Cerebellar cortex (tissue), 1 donor: ENCODE measurements at places on chromosomes 7 and 10.

- DNase-seq = peak; percentile 51
These were observed at the start of gene DENND2A for GRCh38 chr7:140640727-140641523. DENND2A (minus strand) TSS chr7:140640813; CDS start chr7:140602397, 38,416 bp downstream.

DNA sequence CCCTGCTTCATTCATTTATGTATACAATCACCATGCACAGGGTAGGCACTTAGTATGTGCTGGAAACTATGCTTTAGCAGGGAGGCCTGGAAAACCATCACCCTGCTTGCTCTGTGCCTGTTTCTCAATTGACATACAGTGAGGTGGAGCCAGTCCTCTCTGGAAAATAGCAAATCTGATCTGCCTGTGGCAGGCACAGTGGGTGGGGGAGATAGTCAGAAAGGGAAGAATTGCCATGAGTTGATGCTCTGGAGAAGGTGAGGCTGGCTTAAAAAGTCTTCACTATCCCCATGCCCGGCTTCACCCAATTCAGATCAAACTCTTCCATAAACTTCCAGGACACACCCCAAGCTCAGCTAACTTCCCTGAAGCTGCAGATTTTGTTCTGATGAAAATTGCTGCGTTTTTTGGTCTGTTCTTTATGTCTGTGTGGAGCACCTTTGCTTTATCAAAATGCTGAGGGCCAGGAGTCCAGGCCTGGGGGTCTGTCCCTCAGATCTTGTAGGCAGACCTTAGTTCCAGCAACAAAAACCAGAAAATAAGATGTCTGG lies 84.8 kb downstream of the ANK3 start:
- DNase-seq = no peak

DNA sequence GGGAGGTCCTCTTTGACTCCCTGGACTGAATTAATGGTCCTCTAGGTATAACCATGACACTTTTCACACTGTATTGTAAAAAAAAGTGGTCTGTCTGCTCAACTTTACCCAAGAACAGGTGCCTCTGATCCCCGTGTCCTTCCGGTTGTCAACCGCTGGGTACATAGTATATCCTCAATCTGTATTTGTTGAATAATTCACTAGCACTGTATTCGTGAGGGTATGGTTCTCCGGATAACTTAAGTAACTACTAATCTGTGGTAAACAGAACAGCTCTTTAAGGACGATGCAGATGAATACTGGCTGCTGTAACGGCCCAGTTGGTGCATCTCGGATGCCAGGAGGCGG lies 472 bp upstream of the ADAM22 start:
- DNase-seq = no peak

GRCh38 chr7:157495594-157495993 lies 158.8 kb downstream of the DNAJB6 start:
- DNase-seq = no peak

- no peak for DNase-seq
These were observed 13.2 kb downstream of the CPSF4 start for GRCh38 chr7:99451936-99452335.

DNA sequence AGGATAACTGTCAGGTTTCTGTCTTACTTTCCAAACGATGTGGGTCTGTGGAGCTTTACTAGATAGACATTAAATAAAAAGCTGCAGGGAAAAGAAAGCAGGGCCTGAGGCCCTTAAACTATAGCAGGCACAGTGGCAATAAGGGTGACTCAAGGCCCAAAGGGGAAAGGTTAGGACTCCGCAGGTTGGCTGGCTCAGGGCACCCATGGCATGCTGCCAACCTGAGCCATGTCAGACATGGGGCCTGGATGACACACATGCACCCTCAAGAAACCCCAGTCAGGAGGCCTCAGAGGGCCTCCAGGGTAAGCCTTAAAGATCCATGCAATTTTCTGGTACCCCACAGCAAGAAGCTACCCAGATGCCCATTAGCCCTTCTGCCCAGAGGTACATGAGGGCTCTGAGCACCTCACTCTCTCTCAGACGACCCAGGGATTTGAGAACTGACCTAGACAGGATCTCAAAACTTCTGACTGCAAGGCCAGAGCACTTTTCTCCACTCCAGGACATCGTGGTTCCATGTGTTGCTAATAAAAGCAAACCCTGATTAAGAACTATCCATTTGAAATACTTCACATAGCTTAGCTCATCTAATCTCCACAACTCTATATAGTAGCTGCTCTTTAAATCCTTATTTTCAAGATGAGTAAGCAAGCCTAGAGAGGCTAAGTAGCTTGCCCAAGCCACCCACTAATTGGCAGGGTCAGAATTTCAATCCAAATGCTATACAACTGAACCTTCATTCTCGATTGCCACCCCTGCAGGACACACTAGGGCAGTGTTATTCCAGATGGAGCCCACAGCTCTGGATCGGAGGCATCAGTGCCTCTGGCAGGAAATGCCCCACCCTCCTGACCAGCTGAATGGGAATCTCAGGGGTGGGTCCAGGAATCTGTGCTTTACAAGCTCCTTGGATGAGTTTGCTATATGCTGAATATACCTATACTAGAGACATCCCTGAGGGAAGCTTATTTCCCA lies 132.5 kb upstream of the EFCAB10 start:
- no peak for DNase-seq

DNA sequence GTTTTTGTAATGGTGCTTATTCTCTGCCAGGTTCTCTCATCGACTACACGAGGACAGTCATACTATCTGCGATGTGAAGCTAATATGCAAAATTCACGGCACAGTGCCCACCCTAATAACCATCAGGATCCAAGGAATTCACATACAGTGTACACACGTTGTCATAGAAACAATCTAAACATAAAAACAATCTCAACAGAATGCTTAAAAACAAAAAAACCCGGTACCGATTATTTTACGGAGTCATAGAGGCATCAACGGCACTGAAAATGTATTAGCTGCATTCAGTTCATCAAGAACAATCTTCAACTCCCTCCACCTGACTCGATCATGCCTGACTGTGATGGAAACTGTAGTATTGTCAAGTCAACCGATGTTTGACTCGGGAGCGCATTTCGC lies 628 bp downstream of the MRPS33 start:
- no peak for DNase-seq

GRCh38 chr7:28626624-28627262 lies 214.4 kb downstream of the CREB5 start:
- no peak for DNase-seq

GRCh38 chr7:64307254-64308015 lies 6.3 kb upstream of the ZNF736 start:
- DNase-seq = peak; percentile 97

DNA sequence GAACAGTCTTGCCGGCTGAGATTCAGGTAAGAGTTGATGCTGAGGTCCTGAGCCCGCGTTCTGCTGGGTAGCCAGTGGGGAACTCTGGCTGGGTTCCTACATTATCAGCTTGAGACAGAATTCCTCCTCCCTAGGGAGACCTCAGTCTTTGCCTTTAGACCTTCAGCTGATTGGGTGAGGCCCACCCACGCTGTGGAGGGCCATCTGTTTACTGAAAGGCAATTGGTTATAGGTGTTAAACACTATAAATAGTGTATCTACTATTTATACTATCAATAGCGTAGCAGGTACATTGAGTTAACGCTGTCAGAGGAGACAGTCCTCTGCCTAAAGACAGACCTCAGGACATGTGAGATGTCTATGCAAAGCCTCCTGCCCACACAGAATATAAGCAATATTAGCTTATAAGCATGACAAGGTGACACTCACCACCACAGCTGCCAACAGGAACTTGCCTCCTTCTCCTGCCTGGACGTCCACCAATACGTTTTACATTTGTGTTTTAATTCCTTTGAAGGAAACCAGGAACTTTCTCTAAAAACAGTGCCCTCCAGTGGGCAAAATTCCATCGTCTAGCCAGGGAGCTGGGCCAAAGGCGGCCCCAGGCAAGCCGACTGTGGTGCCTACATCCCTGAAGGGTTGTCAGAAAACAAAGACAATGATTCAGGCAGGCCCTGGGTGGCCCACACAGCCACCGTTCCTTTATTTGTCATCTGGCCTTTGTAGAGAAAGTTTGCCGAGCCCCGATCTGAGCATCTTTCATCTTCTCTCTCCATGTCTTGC lies 58.8 kb downstream of the INSIG1 start:
- DNase-seq = peak; percentile 68

DNA sequence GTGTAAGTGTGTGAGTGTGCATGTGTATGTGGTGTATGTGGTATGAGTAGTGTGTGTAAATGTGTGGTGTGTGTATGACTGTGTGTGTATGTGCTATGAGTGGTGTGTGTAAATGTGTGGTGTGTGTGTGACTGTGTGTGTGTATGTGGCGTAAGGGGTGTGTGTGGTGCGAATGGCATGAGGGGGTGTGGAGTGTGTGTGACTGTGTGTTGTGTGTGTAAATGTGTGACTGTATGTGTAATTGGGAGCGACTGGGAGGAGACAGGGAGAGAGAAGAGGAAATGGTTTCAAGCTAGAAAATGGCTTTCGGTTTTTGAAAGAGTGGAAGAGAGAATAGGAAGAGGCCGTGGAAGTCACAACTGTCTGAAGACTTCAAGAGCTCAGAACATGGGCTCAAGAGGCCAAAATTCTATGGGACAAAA lies 23.6 kb upstream of the GATAD1 start:
- no peak for DNase-seq

- no peak for DNase-seq
These were observed 19.0 kb upstream of the PFKP start for GRCh38 chr10:3048119-3049019.

GRCh38 chr7:51123322-51124019 lies 193.1 kb downstream of the COBL start:
- DNase-seq = no peak
